ENCODE measurements at places on chromosomes 12 and 14.

DNA sequence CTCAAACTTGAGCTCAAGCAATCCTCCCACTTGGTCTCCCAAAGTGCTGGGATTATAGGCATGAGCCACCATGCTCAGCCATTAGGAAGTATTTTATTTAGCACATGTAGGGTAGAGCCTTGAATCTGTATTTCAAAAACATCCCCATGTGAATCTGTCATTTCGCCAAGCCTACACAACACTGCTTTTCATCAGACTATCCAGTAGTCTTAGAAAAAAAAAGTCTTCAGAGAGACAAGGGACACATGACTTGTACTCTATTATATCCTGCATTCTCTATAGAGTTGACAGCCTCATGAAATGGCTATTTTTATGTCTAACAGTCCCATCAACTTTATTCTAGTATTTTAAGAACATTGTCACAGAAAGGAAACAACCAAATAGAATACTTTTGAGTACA lies 35.4 kb downstream of the TM7SF3 start:
- DNase-seq: no peak

- no peak for DNase-seq
Measured at GRCh38 chr12:19657118-19657731, 217.9 kb downstream of the AEBP2 start.

- DNase-seq: no peak
Measured at GRCh38 chr12:92080911-92081285, 64.7 kb downstream of the BTG1 start.

GRCh38 chr12:12518919-12519318 lies 43.7 kb downstream of the DUSP16 start:
- DNase-seq: no peak

GRCh38 chr14:100083706-100084105 lies 18.5 kb downstream of the EVL start:
- DNase-seq: no peak

GRCh38 chr14:32678088-32678487 lies 260.6 kb upstream of the NPAS3 start:
- DNase-seq: no peak

DNA sequence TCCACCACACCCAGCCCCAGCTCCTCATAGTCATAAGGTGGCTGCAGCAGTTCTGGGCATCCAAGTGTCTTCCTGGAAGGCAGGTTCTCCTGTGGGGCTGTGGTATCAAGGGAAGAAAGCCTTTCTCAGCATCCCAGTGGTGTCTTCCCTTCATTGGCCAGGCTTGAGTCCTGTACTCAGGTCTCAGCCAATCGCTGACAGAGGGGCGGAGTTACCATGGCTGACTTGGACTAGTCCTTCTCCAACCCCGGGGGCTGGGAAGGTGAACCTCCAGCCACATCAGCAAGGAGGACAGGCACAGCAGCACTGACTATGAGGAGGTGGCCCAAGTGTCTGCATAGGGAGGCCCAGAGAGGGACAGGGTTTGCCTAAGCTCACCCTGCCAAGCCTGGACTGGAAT lies 64.0 kb upstream of the SLC24A4 start:
- DNase-seq: no peak

- no peak for DNase-seq
Measured at GRCh38 chr14:64743061-64743460, 38.8 kb downstream of the PLEKHG3 start.

GRCh38 chr12:57832966-57833365 lies 13.6 kb downstream of the CTDSP2 start:
- no peak for DNase-seq

- DNase-seq: no peak
Measured at GRCh38 chr12:131867471-131867870, 27.0 kb upstream of the ULK1 start.

GRCh38 chr14:75184039-75184438 lies 7.6 kb upstream of the TMED10 start:
- DNase-seq: no peak

DNA sequence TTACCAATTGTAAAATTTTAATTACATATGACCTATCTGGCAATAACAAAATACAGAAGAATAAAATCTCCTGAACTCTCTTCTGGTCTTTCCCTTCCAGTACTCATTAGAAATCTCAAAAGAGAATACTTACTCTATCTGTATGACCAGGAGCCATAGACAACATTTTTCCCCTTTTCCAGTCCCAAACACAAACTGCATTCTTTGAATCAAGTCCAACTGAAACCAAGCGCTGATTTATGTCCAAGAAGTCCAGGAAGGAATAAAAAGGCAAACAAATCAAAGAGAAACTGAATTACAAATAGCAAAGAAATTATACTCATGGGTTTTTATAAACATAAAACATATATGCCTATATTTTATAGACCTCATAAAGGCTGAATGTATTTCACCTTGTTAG lies 46.7 kb downstream of the EML5 start:
- DNase-seq: no peak

GRCh38 chr14:57725399-57726077 lies 140.4 kb downstream of the SLC35F4 start:
- DNase-seq: no peak

GRCh38 chr14:66398437-66398836 lies 87.7 kb upstream of the CCDC196 start:
- no peak for DNase-seq

DNA sequence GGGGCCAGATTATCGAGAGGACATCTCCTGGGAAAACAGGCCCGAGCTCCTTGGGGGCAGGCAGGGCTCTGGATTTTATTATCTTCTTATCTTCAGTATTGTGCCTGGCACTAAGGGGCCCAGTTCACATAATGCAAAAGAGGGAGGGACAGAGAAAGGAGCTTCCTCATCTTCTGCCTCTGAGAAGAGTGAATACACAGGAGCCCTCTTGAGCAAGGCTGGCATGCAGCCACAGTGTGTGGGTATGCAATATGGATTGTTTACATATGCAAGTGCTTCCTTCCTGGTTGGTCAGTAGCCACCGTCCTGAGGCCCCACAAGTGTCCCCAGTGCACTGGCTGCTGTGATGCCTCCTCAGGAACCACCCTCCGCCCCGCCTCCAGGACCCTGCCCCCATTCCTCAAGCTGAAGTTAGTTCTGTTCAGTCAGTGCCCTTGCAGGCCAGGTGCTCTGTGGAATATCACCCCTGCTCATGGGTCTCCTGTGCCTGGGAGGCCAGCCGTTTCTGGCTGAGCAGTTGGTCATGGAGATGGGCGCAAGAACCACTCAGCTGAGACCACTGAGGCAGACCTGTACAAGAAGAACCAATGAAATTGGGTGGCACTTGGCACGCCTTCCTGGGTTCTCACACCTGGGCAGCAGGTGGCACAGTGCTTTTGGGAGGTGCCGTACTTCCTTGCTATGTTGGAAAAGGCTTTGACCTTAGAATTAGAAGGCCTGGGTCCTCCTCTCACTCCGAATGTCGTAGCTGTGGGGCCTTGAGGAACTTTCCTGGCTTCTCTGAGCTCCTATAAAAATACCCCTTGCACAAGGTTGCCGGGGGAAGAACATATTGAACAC lies 35.1 kb upstream of the ACTN1 start:
- no peak for DNase-seq

DNA sequence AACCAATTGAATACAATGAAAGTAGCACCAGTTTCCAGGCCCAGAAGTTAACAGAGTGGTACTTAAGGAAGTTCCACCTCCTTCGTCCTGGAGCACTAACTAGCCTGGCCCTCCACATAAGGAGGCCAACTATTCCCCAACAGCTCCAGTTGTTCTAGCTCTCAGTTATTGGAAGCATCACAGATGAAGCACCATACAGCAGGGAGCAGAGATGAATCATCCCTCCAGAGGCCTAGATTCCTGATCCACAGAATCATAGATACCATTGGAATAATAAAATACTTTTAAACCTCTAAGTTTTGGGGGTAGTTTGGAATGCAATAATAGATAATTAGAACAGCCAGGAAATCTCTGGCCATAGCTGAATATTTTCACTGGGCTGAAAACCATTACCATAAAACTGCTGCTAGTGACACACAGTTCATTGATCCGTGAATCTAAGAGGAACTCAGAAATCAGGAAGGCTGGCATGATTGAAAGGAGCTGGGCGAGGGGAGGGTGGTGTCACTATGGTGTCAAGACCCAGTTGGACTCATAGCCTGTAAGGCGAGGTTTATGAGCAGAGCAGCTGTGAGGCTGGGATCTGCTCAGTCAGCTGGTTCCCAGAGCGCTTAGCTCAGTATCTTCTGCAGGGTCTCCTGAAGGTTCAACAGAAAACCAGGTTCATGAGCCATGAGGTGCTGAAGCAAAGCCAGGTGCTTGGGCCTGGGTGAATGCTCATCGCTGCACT lies 371.4 kb upstream of the TMTC1 start:
- no peak for DNase-seq

DNA sequence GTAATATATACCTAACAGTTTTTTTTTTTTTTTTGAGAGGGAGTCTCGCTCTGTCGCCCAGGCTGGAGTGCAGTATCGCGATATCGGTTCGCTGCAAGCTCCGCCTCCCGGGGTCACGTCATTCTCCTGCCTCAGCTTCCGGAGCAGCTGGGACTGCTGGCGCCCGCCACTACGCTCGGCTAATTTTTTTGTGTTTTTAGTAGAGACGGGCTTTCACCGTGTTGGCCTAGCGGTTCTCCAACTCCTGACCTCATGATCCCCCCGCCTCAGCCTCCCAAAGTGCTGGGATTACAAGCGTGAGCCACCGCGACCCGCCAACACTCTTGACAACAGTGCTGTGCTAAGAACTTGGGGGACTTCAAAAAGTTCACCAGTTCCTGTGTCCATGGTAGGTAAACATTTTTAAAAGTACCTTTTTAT lies 63.5 kb downstream of the FOXG1 start:
- DNase-seq: no peak

DNA sequence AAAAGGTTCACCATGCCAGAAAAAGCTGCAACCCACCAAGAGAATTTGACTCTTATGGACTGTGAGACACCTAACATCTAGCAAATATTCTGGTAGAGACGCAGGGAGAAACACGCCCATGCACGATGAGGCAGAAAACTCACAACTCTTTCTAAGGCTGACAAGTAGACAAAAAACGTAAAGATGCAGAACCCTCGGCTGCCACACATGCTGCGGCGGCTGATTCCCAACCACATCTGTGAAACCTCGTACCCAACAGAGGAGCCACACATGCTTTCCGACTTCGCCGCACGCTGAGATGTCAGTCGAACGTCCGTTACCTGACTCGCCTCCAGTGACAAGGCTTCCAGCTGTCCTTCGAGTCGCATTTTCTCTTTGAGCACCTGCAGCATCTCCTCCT lies 21.8 kb downstream of the GOLGA3 start:
- no peak for DNase-seq

GRCh38 chr14:21026274-21026987 lies 1.6 kb upstream of the NDRG2 start:
- no peak for DNase-seq

DNA sequence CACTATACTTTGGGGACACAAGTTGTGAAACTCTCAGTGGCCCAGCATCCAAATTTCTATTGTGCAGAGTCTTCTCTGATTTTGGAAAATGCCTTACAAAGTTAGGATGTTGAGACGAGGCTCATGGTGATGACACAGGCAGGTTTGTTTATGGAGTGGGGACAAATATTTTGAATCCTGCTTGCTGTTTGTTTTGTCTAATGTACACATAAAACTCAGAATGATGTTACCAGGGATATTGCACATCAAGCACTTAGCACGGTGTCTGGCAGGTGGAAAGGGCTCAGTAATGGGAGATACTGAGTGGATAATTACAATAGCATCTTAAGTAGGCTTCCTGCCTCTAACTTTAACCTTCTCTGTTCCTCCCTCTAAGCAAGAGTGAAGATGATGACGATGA lies 628.9 kb upstream of the TBX3 start:
- no peak for DNase-seq

- no peak for DNase-seq
Measured at GRCh38 chr14:74904635-74905503, 18.2 kb downstream of the RPS6KL1 start.

DNA sequence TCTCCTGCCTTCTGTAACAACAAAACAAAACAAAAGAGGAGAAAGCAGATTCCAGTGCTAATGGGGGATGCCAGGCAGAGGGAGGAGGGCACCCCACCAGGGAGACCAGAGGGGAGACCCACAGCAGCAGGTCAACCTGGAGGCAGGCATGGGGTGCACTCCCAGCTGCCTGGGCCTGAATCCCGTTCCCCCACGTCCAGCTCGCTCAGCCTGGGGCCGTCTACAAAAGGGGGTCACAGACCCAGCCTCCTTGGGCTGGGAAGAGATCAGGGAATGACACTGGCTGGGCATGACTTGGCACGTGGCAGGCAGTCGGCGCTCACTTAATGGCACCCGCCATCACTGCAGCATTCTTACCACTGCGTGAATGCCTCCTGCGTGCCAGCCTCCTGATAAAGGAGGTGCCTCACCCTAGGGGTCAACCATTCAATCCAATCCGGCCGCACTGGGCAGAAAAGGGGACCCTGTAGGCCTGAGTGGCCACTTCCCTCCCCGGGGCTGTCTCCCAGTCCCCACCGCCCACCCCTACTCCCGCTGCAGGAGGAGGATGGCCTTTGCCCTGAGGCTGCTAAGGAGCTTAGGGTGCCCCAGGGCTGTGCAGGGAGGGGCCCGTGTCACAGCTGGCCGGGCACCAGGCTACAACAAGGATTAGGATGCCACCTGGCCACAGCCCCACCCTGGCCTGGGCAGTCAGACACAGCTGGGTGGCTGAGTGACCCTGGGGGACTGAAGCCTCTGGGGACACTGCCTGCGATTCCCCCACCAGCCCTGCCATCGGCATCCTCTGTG lies 87.5 kb downstream of the NCOR2 start:
- DNase-seq: no peak

- DNase-seq: no peak
Measured at GRCh38 chr14:63663428-63664341, 22.0 kb upstream of the WDR89 start.

- no peak for DNase-seq
Measured at GRCh38 chr14:94390372-94391086, 2.1 kb upstream of the SERPINA1 start.

GRCh38 chr14:61145903-61146481 lies 135.1 kb downstream of the TMEM30B start:
- no peak for DNase-seq

DNA sequence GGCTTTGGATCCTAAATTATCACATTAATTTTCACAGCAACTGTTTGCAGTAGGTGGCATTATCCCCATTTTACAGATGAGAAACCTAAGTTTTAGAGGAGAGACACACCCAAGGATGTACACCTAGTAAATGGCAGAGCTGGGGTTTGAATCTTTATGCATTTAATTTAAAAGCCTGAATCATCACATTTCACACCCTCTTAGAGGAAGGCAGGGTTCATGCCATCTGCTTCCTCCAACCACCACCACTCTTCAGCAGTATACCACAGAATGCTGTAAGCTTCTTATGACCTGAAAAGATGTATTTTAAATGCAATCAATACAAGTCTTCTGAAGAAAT lies 90.3 kb downstream of the CRADD start:
- DNase-seq: no peak

DNA sequence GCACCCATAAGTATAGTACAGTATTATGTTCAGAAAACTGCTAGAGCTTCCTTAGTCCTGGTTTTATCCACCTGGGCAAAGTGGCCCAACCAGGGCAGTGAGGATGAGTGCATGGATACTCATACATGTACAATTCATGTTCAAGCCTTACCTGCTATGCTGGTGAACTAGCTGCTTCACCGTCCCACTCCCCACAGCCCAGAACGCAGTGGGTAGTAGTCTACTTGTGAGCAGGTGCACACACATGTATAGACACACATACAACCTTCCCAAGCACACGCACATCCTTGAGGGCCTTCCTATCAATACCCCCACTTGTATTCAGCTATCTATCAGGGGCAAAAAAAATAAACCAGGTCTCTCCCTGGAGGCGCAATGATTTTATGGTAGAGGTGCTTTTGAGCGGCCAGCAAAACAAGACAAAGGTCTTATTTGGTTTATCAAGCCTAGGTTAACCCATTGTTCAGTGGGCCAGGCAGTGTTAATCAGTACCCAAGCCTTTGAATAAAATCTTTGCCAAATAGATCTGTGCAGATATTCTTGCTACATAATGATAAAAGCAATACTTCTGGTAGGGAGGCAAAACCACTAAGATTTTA lies 69.8 kb downstream of the ZFP36L1 start:
- DNase-seq: no peak

All from stimulated activated CD4-positive, alpha-beta T cell treated with anti-CD3 and anti-CD28 coated beads, Interleukin-1b, Interleukin-23, amount 100 ng/mL, for 1 hour (primary cell).